ENCODE measurements at places on chromosomes 13 and 19.

- no peak for DNase-seq
These were observed 90.1 kb downstream of the SLITRK6 start for GRCh38 chr13:85709072-85709471.

GRCh38 chr13:113884821-113885220, 20.9 kb upstream of the GAS6 start:
- no peak for DNase-seq

DNA sequence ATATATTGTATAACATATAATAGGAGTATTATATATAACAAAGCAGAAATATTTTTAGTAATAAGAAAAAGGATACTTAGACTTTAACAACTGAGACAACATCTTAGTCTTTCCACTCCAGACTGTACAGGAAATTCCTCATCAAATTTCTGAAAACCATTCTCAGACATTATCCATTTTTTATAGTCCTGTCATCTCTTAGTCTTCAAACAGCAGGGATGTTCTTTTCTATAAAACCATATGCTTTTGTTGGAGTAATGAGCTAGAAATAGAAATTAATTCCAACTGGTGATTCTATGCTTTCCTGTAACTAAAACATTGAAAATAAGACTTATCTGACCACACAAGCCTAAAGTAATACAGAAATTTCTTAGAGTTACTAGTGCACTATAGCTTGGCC, 82.2 kb upstream of the CSNK1A1L start:
- no peak for DNase-seq

DNA sequence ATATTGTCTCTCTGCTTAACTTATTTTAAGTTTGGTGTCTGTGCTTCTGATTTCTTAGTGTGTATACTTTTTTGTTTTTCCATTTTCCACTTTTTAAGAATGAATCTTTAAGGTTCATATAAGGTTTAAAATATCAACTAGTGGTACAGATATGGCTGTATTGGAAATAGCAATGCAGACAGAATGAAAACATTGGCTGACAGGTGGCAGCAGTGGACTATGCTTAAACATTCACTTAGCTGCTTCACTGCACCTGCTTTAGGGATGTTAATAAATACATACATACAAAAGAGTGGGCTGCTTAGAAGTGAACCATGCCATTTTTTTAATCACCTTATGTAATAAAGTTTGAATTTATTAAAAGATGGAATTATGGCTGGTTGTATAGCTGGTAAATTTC, 27.3 kb downstream of the TM9SF2 start:
- no peak for DNase-seq

DNA sequence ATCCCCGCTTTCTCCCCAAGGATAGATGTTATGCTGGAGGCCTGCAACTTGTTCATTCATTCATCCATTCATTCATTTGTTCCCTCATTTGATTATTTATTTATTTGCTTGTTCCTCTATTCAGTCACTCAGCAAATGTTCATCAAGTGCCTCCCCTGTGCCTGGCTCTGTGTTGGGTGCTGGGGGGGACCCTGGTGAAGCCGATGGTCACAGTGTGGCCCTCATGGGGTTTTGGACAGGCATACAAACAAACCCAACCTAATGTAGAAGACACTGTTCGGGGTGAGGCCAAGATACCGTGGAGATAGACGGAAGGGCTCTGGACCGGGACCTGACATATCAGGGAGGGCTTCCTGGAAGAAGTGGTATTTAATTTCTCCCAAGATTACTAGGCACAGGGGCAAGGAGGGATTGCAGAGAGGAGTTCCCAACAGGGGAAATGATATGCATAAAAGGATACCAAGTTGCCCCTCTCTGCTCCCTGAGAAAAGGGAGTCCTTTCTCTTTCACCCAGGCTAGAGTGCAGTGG, 58.1 kb downstream of the ZNF536 start:
- no peak for DNase-seq

- no peak for DNase-seq
These were observed 151.3 kb downstream of the PTPRS start for GRCh38 chr19:5189318-5189607.

DNA sequence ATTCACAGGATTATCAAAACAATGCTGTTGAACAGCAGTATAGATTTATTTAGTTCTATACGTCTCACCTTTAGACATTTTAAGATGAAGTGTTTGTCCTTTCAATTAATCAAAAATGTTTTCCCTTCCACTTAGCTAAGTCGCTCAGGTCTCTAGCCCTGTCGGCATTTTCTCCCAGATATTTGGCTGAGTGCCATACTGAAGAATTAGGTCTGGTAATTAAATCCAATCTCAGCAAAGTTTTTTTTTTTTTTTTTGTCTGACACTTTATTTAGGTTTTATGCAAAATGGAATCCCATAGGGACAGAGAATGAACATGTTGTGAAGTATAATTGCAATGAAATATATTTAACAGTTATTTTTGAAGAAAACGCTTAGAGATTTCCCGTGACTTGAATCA, 44.1 kb downstream of the RFC3 start:
- no peak for DNase-seq

DNA sequence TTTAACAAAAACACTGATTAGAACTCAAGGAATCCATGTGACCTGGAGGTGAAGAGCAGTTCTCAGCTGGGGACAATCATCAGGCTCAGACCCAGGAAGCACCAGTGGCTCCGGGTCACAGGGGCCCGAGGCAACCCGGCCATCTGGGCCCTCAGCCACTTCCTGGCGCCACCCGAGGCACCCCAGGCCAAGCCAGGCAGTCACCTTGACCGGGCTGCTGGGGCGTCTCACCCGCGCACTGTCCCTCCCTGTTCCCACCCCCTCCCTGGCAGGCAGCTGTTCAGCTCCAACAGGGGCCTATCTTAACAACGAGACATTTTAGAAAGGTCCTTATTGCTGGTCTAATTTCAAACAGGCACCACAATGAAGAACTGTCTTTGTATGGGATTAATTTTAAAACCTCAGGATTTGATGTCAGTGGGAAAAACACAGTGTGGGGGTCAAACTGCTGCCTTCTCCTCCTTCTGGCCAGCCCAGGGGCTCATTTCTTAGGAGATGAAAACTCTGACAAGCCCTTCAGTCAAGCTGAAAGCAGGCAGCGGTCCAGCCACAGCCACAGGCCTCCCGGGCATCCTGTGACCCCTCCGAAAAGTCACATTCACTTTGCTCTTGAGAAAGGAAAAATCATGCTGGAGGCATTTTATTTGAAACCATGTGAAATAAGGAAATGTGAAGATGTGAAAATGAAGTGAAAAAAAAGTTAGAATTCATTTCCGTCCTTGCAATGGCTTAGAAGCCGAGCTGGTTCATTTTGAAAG, 83.3 kb downstream of the KCTD15 start:
- no peak for DNase-seq

GRCh38 chr13:74110053-74110452, 24.2 kb downstream of the KLF12 start:
- DNase-seq = no peak

- DNase-seq = no peak
These were observed 11.1 kb downstream of the NTN5 start for GRCh38 chr19:48661711-48662090.

- no peak for DNase-seq
These were observed 19.3 kb downstream of the SAFB start for GRCh38 chr19:5642204-5642603.

Measured in activated CD8-positive, alpha-beta memory T cell treated with anti-CD3 and anti-CD28 coated beads for 48 hours (primary cell).